Stimulated activated CD4-positive, alpha-beta T cell treated with anti-CD3 and anti-CD28 coated beads, Interleukin-4, amount 100 ng/mL, for 24 hours (primary cell): ENCODE measurements at places on chromosomes 12 and 14.

DNA sequence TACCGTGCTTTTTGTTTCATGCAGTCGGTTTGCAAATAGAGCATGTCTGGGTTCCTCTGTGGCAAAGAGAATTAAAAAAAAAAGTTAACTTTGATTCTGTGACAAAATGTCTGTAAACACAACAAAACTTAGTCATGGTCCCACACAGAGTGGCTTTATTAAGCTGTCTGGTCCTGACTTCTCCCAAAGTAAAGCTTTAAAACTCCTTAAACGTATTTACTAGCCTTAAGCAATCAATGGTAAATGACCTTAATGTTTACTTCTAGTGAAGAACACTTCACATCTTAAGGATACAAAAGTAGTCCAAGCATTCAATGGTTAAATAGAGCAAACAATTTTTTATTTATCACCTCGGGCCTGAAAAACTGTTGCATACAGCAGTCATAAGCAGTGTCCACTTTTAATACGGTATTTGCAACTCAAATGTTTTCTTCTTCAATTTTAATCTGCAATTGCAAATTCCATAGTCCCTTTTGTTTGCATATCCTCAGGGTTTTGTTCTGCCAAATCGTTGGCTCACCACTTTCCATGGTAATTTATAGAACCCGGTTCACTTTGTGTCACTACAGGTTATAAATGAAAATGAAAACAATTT is 453.0 kb upstream of the MIS18BP1 start:
- DNase-seq: no peak

DNA sequence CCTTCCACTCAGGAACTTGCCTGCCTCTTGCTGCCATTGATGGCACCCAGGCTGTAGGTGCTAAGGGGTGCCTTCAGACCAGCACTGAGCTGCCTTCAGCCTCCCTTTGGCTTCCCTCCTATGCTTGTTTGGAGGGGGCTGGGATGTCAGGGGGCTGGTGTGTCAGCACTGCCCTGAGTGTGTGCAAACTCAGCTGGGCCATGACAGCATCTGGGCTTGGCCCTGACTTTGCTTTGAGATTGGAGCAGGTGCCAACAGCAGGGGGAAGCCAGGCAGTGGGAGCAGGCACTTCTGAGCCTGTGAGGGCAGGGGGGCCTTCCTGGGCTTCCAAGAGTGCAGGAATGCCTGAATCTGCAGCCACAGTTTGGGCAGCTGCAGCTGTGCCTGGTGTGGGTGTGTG is 56.9 kb downstream of the ATP23 start:
- DNase-seq: no peak

DNA sequence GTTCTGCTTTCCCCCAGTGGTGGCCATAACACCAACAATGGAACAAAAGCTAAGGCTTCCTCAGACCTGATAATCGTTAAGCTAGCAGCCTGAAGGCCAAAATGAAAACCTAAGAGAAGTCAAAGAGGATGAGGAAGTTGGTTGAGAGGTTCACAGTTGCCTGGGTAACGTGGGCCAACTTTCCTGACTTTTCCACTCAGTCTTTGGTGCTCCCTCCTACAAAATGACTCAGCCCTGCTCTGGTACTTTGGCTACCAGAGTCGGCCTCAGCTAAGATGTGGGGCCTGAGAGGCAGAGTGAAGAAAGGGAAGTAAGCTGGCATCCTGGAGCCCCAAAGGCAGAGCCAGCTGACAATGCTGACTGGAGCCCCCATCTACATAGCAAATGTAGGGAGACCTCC is 14.9 kb upstream of the FKBP11 start:
- no peak for DNase-seq

DNA sequence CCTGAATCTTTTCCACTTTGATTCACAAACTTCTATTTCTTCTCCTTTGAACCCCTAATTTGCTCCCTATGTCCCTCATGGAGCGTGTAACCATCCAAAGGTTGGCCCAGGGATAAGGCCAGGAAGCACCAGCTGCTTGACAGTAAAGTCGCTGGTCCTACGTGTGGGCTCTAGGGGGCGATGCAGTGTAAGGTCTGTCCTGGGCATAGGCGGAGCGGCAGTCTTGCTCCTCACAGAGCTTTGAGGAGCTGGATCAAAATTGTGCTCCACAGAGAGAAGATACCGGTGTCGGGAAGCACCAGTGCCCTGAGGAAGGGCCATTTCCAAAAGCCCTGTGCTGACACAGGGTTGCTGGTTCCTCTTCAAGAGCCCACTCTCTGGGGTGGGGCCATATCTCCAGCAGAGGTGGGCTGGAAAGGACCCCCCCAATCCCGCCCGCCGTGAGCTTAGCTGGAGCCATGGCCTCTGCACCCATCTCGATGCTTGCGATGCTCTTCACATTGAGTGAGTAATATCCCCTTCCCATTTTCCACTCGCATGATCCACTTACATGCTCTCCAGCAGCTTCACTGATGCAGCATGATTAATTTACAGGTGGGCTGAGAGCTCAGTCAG is 49.9 kb upstream of the OR4E1 start:
- DNase-seq: peak; percentile 29

DNA sequence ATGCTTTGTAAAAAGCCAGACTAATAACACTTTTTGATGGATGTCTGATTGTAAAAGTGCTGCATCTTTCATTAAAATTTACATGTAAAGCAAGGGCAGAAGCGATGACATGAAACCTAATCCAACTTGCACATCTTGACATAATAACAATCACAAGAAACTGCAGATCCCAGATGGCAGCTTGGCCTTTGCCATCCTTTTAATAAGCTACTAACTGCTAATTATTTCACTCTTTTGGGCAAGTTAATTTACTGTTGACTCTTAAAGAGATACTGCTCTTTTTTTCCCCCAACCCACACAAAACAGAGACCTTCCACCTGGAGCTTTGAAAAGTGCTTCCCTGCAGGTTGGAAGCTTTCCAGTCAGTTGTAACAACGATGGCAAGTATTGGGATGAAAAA is 137.5 kb downstream of the NRXN3 start:
- no peak for DNase-seq

- no peak for DNase-seq
Observed at GRCh38 chr12:11162502-11162901, 8.5 kb upstream of the SMIM10L1 start.

DNA sequence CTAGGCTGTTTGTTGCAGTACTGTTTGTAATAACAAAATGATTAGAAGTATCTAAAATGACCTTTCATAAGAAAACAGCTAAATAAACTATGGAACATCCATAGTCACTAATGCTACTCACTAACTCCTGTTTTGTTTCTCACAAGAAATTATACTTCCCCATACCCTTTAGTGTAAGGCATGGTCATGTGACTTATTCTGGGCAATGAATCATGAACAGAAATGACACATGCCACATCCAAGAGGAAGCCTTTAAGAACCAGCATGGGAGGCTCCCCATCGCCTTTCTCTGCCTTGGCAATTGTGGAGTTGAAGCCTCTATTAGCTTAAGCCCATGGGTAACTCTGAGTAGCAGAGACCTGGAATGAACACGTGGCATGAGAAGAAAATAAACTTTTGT is 49.3 kb downstream of the KSR2 start:
- DNase-seq: no peak

DNA sequence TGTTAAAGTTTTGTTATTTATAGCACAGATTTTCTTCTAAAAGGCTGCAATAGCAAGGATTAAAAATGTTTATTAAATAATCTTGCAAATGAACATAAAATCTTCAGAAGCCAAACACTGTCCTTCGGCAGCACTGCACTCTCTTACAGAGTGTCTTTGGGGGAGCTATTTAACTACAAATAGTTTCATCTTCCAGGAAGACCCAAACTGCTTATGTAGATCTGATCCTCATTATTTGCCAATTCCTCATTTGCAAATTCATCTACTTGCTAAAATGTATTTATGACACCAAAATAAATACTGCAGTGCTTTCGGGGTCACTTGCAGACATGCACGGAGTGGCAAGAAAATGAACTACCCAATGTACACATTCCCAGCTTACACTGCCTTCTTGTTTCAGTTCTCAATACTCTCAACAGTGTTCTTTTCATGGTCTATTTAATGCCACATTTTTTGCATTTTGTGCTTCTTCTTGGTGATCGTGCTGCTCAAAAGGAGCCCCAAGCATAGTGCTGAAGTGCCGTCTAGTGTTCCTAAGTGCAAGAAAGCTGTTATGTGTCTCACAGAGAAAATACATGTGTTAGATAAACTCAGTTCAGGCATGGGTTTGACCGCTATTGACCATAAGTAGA is 128.1 kb downstream of the PRKD1 start:
- no peak for DNase-seq
